Activated CD4-positive, alpha-beta T cell treated with anti-CD3 and anti-CD28 coated beads, Interleukin-2, amount 10 ng/mL, durations not matched to agents 24 days and 14 days (primary cell): ENCODE measurements at places on chromosomes 6 and 20.

DNA sequence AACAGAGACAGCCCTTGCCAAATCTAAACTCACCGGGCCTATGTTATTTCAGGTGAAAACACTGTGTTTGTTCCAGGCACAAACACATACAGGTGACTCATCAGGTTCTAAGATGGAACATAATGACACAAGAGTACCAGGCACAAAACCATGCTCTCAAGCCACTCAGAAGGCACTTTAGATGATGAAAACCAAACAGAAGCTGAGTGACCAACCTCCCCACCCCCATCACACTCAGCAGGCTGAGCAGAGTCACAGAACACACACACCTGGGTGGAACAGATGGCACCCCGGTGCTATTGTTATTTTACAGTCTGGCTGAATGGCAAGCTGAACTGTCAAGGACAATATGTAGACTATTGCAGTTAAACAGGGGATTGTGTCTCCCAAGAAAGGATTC lies 20.6 kb upstream of the NKX2-2 start:
- peaks cover 25% of the 10 kb centered on the region for H3K27me3 ChIP-seq
- no peak overlapping the region for H3K4me3 ChIP-seq
- H3K4me1 ChIP-seq = peaks cover 2% of the 10 kb centered on the region

GRCh38 chr6:33952016-33952415 lies 148.2 kb upstream of the MLN start:
- no peak for DNase-seq
- peaks cover 4% of the 10 kb centered on the region for H3K4me1 ChIP-seq
- no peak overlapping the region for H3K4me3 ChIP-seq
- no peaks in the 10 kb centered on the region for H3K36me3 ChIP-seq
- no peak overlapping the region for H3K27ac ChIP-seq
- peaks cover 12% of the 10 kb centered on the region for H3K27me3 ChIP-seq

DNA sequence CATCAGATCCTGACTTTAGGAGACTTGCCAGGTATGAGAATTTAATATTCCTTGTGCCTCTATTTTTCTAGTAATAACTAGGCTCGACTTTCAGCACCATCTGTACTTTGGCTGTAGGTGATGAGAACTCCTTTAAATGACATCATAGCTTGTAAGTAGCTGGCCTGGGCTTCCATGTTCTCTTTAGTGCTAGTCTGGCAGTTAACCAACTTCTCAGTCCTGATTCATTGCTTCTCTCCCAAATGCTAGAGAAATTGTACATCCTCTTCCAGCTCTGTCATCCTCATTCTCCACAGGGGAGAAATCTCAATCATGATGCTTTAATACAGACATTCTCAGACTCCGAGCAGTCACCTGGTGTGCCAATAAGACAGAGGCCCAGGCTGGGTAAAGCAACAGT lies 143.5 kb upstream of the MOCS1 start:
- no peaks in the 10 kb centered on the region for H3K4me1 ChIP-seq
- H3K27ac ChIP-seq = no peak overlapping the region
- H3K36me3 ChIP-seq = no peaks in the 10 kb centered on the region
- DNase-seq = no peak
- H3K27me3 ChIP-seq = peaks cover 5% of the 10 kb centered on the region

- DNase-seq = no peak
- no peaks in the 10 kb centered on the region for H3K36me3 ChIP-seq
- no peak overlapping the region for H3K4me3 ChIP-seq
- H3K4me1 ChIP-seq = no peaks in the 10 kb centered on the region
These were observed 12.9 kb downstream of the PRSS16 start for GRCh38 chr6:27260369-27260768.

- peak; percentile 58 for DNase-seq
These were observed 193.0 kb downstream of the ZFAND3 start for GRCh38 chr6:38012573-38012972.

- peaks cover 3% of the 10 kb centered on the region for H3K36me3 ChIP-seq
- H3K27me3 ChIP-seq = no peaks in the 10 kb centered on the region
- H3K4me1 ChIP-seq = peaks cover 69% of the 10 kb centered on the region
- H3K27ac ChIP-seq = peak overlapping the region; percentile 55
These were observed 32.8 kb downstream of the PRDM1 start for GRCh38 chr6:106118835-106119431.

- no peaks in the 10 kb centered on the region for H3K36me3 ChIP-seq
- H3K27me3 ChIP-seq = no peaks in the 10 kb centered on the region
- H3K27ac ChIP-seq = no peak overlapping the region
- peak overlapping the region; percentile 13 for H3K4me3 ChIP-seq
- peak; percentile 71 for DNase-seq
- H3K4me1 ChIP-seq = peaks cover 24% of the 10 kb centered on the region
These were observed 28.1 kb upstream of the PAQR8 start for GRCh38 chr6:52333840-52334200.
